ENCODE measurements at places on chromosomes 5 and 9. TPM values are rescaled to one million over a fixed set of nuclear protein-coding genes. Genes with fewer than 3 reads are reported as not detected.
A peak's percentile ranks its signal among the peaks of the same experiment; 100 is the strongest.

GRCh38 chr5:169070413-169070812, 230.5 kb downstream of the SLIT3 start:
- DNase-seq, result no peak

GRCh38 chr5:159849437-159850083, 66.7 kb upstream of the ADRA1B start:
- no peak for DNase-seq

GRCh38 chr5:65411356-65411755, 70.4 kb downstream of the ADAMTS6 start:
- DNase-seq, result no peak

DNA sequence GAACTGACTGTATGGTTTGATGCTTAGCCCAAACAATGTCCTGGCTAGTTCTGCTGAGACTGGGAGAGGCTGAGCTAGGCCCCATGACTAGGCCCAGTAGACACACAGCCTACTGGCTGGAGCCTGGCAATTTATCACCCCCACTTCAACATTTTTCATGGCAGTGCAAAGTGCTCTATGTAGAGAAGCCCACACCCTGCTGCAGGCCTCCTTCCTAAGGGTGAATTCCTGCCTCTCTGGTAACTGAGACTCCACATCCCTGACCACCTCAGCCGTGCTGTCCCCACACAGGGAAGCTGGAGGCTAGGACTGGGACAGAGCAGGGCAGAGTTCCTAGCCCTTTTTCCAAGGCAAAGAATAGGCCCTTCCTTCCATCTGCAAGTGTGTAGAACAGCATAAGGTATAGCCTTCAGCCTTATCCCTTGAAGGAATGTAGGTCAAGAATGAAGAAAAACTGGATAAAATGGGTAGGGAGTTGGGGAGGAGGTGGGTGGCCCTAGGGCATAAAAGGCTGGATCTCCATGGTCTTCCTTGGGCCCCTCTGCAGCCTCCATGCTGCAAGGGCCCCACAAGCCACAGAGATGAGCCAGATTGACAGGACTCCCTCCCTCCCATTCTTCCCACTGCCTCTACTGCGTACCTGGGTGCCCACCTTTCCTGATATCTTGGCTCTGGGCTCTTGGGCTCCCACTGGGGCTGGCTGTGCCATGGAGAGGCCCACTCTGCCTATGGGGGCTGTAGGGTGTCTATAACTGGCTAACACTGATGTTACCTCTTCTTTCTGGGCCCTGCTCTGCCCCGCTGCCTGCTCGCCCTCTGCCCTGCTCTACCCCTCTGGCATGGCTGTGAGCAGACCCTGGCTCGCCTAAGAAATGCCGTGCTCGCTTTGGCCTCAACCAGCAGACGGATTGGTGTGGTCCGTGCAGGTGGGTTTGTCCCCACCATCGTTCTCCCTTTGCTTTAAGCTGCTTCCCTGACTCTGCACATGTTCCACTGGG, 29.8 kb downstream of the TCF7 start:
- DNase-seq, result no peak

- no peak for DNase-seq
Observed at GRCh38 chr5:8943301-8943700, 602.6 kb downstream of the SEMA5A start.

DNA sequence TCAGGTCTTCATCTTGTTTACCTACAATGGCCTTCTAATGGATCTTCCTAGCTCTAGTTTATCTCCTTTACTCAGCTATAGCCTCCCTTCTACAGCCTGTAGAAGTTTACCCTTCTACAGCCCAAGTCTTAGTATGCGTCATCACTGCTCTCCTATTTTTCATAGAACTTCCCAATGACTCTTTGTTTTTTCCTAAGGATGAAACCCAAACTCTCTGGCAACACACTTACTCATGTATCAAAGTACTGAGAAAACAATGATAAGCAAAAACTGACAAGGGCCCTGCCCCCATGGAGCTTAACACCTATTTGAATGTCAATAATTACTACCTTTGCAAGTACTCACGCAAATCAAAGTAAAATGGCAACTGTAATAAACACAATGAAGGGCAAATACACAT, 33.7 kb downstream of the LEAP2 start:
- no peak for DNase-seq

DNA sequence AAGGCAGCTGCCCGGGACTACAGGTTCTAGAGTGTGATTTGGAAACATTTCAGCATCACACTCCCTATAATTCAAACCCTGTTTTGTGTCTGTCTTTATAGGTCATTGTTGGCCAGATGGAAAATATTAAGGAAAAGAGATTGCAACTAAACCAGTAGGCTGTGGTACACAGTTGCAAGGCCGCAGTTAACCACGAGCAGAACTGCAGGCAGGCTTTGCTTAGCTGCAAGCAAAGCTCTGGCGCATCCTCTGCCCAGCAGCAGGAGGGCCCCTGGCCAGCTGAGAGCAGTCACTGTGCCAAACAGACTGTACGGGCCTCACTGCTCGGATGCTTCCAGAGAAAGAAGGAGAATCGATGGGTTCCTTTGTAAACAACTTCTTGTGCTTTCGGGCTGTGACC, 204.5 kb downstream of the DENND1A start:
- DNase-seq, result no peak

- no peak for DNase-seq
Observed at GRCh38 chr5:140248414-140248813, 54.5 kb downstream of the PFDN1 start.

GRCh38 chr5:77087484-77088261, 588 bp upstream of the ZBED3 start:
- DNase-seq, result peak; percentile 16

GRCh38 chr9:132609184-132609583, 26.8 kb downstream of the BARHL1 start:
- DNase-seq, result no peak

GRCh38 chr5:168734620-168735300, 155.6 kb upstream of the PANK3 start:
- DNase-seq, result peak; percentile 62

GRCh38 chr5:153256-153655, 38.0 kb upstream of the LRRC14B start:
- no peak for DNase-seq

The CD274 gene
- total RNA-seq, result 2.2 TPM

The TICAM2 gene
- 2.1 TPM for total RNA-seq

The APC gene
- 91.8 TPM for total RNA-seq

The GRM6 gene
- total RNA-seq, result not detected
